Stimulated activated CD8-positive, alpha-beta memory T cell treated with anti-CD3 and anti-CD28 coated beads, Interleukin-15, amount 100 ng/mL, for 48 hours (primary cell): ENCODE measurements at places on chromosomes 2 and 18.

DNA sequence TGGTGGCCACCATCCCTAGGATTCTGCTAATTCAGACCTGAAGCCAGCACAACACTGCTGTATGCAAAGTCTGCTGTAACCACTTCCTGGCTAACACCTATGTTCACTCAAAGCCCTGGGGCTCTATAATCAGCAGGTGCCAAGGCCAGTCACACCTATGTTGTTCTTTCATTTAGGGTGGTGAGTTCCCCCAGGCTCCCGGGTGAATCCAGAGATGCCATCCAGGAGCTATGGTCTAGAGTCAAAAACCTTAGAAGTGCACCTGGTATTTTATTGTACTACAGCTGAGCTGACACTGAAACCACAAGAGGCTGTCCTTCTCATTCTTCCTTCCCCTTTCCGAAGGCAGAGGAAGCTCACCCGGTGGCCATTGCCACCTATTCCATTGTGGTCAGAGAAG, 46.2 kb upstream of the CCDC141 start:
- DNase-seq = no peak

GRCh38 chr18:58136879-58137278, 92.9 kb downstream of the NEDD4L start:
- DNase-seq = no peak

- DNase-seq = no peak
Observed at GRCh38 chr2:25159949-25160348, 8.4 kb downstream of the POMC start.

- no peak for DNase-seq
Observed at GRCh38 chr2:30162806-30163205, 16.0 kb downstream of the YPEL5 start.
